ENCODE measurements at places on chromosomes 5 and 9.

- DNase-seq, result no peak
Observed at GRCh38 chr9:31253800-31254762, 1130.4 kb upstream of the ACO1 start.

GRCh38 chr5:122844910-122845228 is 544 bp upstream of the SNX24 start:
- DNase-seq, result no peak

- DNase-seq, result no peak
Observed at GRCh38 chr5:108084105-108084504, 297.8 kb downstream of the FBXL17 start.

DNA sequence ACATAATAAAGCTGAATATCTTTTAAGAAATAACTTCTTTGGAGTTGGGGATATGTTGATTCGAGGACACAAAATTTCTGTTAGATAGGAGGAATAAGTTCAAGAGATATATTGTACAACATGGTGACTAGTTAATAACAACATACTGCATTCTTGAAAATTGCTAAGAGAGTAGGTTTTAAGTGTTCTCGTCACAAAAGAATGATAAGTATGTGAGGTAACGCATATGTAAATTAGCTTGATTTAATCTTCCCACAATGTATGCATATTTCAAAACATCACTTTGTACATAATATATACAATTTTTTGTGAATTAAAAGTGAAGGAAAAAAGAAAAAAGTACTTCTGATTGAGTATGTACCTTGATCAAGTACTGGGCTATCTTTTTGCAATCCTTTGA is 428.0 kb upstream of the TRPC7 start:
- DNase-seq, result no peak

DNA sequence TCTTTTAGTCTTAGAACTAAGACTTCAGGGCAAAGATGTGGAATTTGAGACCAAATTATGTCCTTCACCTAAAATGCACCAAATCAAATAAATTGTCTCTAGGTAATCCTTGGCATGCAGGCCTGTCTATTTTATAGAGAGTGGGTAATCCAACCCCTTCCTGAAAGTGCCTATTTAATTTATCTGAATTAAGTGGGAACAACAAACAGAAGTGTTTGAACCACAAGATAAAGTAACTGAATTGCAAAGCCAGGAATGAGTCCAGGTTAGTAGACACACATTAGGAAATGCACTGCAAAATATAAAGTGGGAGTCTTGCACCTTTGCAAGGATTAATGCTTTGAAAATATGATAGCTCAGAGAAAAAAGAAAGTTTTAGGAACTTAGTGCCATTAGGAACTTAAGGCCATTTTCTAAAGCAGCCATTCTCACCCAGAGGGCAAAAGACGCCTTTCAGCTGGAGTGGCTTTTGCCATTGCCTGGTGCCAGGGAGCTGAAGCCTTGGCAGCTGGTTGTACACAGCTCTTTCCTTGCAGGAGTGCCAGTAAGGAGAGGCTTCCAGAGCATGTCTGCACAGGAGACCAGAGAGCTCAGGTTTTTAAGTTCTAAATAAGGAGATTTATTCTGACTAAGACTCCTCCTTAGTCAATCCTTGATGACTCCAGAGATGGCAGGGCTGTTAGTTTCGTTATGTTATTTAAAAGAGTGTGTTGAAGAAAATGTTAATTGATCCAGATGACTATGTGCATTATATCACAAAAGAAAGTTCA is 151.7 kb upstream of the ELL2 start:
- DNase-seq, result no peak

DNA sequence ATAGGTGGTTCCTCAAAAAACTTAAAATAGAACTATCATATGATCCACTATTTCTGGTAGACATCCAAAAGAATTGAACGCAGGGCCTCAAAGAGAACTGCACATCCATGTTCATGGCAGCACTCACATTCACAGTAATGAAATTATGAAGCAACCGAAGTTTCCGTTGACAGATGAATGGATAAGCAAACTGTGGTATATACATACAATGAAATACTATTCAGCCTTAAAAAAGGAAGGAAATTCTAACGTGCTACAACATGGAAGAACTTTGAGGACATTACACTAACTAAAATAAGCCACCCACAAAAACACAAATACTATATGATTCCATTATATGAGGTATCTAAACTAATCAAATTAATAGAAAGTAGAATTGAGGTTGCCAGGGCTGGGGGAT is 18.5 kb downstream of the CENPK start:
- no peak for DNase-seq

- DNase-seq, result no peak
Observed at GRCh38 chr9:71607461-71607881, 160.8 kb downstream of the CEMIP2 start.

DNA sequence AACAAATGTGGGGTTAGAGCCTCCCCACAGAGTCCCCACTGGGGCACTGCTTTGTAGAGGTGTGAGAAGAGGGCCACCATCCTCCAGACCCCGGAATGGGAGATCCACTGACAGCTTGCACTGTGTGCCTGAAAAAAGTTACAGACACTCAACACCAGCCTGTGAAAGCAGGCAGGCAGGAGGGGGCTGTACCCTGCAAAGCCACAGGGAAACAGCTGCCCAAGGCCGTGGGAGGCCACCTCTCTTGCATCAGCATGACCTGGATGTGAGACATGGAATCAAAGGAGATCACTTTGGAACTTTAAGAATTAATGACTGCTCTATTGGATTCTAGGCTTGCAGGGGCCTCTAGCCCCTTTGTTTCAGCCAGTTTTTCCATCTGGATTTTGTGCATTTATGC is 782.3 kb downstream of the BRINP1 start:
- DNase-seq, result no peak

DNA sequence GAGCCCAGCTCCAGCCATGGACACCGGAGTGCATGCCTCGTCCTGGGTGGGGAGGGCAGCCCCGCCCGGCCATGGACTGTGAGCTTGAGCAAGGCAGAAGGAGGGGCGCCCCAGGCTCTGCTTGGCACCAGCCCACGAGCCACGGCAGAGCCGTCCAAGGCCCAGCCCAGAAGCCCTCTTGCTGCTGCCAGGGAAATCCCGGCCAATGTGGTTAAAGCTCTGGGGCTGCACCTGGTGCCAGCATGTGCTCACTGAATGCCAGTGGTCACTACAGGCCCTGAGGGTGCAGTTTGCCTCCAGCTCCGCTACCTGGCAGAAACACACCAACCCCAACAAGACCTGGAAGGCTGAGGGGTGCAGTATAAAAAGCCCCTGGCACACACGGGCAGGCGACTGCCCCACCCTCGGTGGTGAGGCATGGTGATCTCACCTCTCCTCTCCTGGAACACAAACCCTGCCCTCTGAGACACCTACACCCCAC is 11.8 kb downstream of the BRD3 start:
- DNase-seq, result no peak

DNA sequence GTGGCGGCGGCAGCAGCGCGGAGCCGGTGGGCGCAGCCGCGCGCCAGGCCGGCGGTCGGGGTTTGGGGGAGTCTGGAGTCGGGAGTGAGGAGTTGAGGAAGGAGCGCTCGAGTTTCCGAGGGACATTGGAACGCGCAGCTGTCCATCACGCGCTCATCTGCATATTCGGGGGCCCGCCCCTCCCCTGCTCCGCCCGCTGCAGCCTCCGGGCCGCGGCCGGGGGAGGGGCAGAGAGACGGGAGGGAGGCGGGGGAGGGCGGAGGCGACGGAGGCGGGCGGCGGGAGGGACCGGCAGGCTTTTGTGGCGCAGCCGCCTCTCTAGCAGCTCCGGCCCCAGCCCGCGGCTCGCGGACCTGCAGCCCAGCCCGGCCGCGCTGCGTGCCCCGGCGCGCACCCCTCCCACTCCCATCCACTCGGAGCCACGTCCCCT is at the start of gene IRX2:
Gene IRX2, minus strand, starts transcription at position 86 of the 430 bp plus-strand sequence. CDS start 264 bp downstream, outside the sequence.
- no peak for DNase-seq

GRCh38 chr9:81559709-81560108 is 129.6 kb downstream of the TLE1 start:
- DNase-seq, result no peak

- DNase-seq, result no peak
Observed at GRCh38 chr5:95959051-95959887, 2.4 kb downstream of the ELL2 start.

DNA sequence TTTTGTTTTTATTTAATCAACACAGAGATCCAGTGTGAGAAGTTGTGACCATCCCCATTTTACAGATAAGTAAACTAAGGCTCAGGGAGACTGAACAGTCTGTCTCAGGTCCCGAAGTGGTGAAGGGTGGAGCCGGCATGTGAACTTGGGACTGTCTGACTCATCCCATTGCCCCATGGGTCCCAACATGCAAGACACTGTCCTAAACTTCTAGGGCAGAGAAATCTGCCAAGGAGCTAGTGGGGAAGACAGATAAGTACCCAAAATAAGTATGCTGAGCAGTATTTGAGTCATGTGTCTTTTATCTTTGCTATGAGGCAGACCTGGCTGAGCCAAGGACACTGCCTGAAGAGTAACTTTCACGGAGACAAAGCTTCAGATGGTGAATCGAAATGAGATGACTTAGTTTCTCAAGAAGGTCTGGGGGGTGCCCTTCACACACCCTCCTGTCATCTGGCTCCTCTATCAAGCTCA is 64.3 kb upstream of the SLC25A51 start:
- no peak for DNase-seq

- no peak for DNase-seq
Observed at GRCh38 chr5:79567926-79568549, 44.2 kb upstream of the TENT2 start.

GRCh38 chr9:35070823-35071813 is 1.3 kb downstream of the VCP start:
- no peak for DNase-seq

- no peak for DNase-seq
Observed at GRCh38 chr9:31304576-31304975, 1079.9 kb upstream of the ACO1 start.

DNA sequence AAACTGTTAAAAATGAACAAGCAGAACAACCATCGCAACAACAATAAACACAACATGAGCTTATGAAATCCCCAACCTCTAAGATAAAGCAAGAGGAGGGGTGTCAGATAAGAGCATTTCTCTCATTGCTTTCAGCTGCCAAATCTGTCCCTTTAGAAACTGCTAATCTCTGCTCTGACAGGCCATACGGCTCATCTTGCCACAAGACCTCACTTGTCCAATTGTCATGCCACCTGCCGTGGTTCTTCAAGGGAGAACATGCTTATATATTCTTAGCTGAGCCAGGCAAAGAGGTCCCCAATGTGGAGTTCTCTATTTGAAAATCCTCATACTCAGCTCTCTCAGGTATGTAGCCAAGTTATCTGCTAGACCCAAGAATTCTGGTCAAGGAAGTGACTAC is 405.0 kb upstream of the TNC start:
- no peak for DNase-seq

GRCh38 chr5:115770466-115770865 is 46.0 kb downstream of the CDO1 start:
- DNase-seq, result no peak

GRCh38 chr5:77709340-77709739 is 66.8 kb downstream of the TBCA start:
- DNase-seq, result no peak

DNA sequence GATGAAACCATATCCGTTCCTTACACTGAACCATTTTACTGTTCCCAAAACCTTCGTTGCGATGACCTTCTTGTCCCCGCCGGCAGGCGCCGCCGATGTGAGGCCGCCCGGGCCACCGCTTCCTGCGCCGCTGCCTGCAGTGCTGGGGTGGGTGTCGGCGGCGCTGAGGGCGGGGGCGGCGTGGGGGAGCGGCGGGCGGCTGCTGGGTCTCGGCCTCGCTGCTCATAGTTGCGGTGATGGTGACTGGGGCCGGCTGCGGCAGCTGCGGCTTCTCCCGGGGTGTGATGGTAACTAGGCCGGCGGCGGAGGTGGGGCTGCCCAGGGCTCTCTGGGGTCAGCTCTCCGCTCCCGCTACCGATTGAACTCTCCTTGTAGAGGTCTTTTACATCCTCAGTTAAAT is 14.1 kb upstream of the OR2S2 start:
- peak; percentile 14 for DNase-seq

GRCh38 chr5:24623031-24623430 is 21.7 kb downstream of the CDH10 start:
- DNase-seq, result no peak

DNA sequence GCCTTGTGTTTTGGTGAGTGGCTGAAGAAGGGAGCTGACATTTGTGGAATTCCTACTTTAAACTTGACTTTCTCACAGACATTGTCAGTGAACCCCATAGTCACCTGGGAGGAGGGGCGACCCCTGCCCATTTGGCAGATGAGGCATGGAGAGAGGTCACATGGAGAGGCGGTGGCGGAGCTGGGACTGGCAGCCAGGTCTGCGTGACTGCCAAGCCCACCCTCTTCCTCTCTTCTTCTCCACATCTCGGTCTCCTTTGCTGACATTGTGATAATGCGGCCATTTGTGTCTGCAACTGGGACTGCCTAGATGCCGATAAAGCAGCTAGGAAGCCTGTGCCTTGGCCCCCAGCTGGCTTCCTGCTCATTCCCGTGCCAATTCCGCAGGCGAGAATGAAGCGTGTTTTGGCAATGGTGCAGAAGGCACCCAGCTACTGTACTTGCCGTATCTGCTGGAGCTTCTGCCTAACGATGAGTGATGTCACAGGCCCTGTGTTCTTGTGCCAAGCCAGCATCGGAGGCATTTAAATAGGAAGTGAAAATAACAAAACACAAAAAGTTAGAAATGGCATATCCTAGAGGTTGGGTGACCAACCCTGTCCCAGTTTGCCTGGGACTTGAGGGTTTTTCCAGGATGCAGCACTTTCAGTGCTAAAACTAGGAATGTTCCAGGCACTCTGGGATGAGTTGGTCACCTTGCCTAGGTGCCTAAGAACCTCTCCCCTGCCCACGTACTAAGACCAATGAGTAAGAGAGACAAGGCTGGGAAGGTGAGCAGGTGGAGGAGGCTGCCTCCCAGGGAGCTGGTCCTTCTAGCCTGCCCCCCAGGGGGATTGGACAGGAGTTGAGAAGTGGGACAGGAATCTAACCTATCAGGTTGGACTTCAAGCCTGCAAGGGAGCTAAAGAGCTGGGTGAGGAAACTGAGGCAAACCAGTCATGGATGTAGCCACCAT is 23.6 kb downstream of the OLFML2A start:
- peak; percentile 59 for DNase-seq

DNA sequence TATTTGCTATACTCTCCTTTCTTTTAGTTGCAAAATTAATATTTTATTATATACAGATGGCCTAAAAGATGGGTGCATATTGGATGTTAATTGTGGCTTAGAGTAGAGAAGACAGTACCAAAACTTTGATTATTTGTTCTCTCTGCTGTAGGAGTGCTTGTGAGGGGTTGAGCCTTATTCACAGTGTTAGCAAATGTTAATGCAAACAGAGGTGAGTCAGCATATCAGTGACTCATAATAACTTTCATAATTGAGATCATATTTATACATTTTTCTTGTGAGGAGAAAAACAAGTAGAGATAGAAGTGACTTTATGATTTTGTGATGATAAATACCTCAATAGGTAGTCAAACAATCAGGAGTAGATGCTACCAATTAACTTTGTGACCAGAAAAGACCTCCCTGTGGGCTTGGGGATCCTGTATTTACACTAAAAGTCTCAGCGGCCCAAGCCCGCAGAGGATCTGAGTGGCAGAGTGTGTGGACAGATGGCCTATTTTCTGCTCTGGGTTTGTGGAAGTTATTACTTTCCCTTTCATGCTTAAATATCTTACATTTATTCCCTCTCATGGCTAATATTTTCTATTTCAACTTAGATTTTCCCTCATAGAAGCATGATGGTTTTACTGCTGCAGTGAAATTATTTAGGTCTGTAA is 226.5 kb downstream of the TAF11L14 start:
- no peak for DNase-seq

All from CD4-positive, alpha-beta T cell treated with Interferon gamma for 1 hour (primary cell).